ENCODE measurements at places on chromosomes 5 and 9.

DNA sequence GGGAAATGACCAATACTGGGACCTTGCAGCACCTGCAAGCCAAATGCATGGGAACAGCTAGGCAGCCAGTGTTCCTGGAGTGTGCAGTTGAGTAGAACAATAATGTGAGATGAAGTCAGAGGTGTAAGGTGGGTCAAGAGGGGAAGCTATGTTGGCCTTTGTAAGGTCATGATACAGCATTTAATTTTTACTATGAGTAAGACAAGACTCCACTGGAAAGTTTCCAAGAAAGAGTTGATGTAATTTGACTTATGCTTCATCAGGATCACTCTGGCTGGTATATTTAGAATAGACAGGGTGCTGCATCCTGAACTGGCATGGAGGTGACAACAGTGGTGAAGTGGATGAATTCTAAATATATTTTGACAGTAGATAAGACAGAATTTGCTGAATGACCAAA, 744.8 kb downstream of the KCTD16 start:
- no peak for DNase-seq

DNA sequence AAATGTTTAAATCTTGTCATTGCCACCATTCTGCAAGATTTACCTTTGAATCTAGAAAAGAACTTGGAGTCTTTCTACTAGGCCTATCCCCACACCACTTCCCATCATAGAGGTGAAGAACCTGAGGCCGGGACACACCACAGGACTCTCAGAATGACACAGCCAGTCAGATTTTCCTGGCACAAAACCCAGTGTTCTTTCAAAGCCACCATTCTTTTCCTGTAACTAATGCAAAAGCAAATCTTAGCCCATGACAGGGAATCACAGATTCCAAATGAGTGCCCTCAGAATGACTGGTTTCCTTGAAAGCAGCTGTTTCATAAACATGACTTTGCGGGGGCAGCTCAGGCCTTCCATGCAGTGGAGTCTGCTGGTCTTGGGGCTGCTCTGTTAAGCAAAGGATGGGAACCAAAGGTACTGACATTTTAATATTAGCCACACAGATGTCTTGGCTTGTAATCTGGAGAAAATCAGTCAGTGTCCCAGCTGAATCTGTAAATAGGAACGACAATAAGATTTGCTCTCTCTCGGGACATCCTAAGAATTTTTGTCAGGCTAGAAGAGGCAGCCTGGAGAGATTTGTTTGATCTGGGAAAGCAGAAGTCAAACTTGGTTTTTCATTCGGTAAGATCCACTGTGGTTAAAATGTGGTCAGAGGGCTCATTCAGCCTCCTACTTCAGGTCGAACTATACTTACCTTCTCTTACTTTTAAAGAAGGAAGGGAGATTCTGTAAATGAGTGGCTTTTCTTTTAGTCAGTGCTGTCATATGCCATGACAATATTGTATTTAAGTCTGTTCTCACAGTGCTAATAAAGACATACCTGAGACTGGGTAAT, 115.1 kb downstream of the PALM2AKAP2 start:
- DNase-seq: peak; percentile 8

- no peak for DNase-seq
Observed at GRCh38 chr9:135070198-135070951, 17.1 kb upstream of the OLFM1 start.

DNA sequence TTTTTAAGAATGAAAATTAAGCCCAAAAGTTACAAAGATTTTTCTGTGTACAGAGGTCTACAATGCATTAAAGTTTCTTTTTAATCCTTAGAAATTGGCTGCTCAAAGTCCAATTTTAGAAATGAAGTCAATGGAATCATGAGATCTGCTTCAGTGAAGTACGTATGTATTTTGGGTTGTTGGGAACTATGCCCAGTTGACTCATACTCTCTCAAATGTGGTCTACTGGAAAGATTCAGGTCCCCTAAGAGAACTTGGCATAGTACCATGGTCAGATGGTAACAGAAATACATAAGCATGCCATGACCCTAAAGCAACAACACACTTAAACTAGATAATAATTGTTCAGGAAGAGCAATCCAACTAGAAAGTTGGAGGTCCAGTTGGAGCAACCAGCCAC, 23.0 kb downstream of the FBLL1 start:
- no peak for DNase-seq

DNA sequence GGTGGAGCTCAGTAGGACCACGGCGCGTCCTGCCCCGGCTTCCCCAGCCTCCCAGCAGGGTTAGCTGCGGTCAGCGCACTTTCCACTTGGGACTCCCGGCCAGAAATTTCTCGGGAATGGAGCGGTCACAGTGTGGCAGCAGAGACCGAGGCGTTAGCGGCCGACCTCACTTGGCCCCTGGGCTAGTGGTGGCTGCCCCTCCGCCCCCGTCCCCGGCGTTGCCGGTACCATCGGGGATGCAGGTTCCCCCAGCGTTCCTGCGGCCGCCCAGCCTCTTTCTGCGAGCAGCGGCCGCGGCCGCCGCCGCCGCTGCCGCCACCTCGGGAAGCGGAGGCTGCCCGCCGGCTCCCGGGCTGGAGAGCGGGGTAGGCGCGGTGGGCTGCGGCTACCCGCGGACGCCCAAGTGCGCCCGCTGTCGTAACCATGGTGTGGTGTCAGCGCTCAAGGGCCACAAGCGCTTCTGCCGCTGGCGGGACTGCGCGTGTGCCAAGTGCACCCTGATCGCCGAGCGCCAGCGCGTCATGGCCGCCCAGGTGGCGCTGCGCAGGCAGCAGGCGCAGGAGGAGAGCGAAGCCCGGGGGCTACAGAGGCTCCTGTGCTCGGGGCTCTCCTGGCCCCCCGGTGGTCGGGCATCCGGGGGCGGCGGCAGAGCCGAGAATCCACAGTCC, 460 bp downstream of the DMRTA1 start:
- no peak for DNase-seq

DNA sequence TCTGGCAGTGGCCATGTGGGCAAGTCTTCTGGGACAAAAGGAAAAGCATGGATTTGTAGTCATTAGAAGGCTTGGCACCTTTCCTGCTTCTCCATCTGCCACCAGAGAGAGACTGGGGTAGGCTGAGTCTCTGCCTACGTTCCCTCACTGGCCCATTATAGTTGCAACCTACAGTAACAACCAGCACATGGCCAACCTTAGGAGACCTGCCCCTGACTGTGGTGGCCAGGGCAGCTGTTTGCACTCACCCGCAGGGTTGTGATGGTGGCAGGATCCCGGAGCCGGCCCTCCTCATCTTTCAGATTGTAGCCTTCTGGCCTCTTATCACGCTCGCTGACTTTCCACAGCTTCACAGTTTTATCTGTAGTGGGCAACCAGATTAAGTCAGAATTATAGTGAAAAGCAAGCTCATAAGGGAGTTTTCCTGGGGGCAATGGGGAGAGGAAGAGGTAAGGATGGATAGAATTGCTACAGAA, 174.9 kb upstream of the GPR151 start:
- no peak for DNase-seq

- no peak for DNase-seq
Observed at GRCh38 chr5:6096101-6096500, 282.2 kb downstream of the MED10 start.

DNA sequence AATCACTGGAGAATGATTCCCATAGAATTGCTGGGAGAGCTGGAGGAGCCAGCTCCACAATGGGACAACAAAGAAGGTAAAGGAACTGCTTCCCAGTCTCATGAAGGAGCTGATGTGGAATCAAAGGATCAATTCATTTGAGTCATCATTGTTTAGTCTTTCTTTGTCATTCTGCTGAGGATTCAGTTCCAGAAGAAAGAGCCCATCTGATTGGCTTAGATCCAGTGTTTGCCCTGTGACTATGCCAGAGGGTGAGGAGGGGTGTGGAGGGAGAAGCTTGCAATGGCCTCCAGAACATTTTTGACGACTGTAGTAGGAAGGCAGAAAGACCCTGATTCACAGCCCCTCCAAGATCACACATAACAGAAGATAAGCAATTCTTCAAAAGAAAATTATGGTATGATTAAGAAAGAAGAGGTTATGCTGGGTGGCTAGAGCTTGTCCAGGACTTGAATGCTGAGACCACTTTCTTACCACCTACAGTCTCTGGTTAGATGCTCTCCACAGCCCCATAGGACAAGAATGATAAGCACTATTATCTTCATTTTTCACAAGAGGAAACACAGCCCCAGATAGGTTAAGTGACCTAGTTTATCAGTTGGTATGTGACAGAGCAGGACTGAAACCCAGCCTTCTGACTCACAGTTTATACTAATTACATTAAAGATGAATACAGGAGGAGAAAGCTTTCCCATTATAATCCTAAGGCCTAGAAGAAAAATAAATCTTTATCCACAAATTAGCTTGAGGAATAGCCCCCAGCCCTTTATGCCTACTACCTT, 363.1 kb downstream of the PRELID2 start:
- no peak for DNase-seq

- no peak for DNase-seq
Observed at GRCh38 chr5:6989230-6989629, 276.0 kb downstream of the TENT4A start.

DNA sequence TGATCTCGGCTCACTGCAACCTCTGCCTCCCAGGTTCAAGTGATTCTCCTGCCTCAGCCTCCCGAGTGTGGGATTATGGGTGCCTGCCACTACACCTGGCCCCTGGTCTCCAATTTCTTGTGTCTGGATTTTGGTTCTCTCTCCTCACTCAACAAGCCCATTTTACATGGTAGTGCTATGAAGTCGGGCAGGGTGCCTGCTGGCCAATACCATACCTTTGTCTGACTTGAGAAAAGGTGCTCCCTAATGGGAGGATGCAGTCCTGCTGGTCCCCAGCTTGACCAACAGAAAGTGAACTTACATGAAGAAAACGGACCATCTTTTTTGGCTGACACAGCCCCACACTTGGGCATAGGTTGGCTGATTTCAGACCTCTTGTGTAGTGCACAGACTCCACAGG, 21.6 kb upstream of the PTGS1 start:
- DNase-seq: no peak

DNA sequence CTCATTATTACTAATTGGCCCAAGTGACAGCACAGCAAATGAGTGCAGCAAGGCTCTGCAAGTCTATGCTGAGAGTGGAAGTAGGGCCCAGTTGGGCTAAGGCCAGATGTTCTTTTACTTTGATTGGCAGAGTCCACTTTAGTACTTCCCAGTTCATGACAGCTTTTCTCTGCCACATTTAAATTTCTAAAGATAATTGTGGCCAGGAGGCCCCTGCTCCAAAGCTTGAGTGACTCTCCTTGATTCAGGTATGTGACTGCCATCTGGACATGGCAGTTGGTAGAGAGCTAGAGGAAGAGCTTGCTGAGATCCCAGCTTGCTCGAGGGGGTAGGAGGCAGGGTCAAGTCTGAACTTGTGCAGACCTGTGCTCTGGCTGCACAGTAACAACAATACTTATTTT, 154.1 kb downstream of the CARTPT start:
- no peak for DNase-seq

DNA sequence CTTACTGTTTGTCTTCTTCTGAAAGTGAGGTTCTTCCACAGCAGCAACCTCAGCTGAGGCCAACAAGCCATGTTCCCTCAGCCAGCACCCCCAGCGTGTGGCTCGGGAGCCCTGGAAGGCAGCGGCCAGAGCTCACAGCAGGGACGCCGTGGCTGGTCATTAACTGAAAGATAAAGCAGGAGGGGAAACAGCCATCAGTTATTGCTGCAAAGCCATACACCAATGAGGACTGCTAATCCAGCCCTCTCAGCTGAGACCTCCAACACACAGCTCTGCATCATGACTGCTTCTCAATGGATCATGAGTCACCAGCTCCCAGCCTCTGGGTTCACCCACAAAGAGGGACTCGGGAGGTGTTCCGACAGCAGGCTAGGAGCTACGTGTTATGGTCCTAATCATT, 24.3 kb downstream of the ABCA1 start:
- no peak for DNase-seq

DNA sequence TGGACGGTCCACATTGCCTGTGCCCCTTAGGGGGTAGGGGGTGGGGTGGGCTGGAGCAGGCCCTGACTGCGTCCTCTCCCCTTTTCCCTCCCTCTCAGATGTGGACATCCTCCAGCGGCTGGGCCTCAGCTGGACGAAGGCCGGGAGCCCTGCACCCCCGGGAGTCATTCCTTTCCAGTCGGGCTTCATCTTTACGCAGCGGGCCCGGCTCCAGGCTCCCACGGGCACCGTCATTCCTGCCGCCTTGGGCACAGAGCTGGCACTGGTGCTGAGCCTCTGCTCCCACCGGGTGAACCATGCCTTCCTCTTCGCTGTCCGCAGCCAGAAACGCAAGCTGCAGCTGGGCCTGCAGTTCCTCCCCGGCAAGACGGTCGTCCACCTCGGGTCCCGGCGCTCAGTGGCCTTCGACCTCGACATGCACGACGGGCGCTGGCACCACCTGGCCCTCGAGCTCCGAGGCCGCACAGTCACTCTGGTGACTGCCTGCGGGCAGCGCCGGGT, 12.3 kb downstream of the COL27A1 start:
- no peak for DNase-seq

GRCh38 chr9:134024214-134024792, 978 bp upstream of the BRD3OS start:
- no peak for DNase-seq

DNA sequence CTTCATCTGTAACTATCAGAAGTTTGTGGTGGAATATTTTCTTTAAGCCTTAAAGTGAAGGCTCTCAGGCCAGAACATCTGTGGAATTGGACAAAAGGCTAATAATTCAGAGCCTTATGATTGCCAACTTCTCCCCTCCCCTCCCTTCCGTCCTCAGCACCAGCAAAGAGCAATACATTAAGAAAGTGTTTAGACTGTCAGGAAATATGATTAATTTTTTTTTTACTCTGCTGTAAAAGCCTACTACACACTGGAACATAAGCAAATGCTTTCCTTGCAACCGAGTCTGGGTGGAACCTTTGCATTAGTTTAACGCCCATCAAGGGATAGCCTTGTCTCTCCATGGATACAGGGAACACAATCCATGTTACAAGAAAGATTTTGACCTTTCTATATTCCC, 110.3 kb upstream of the TARS1 start:
- DNase-seq: no peak

DNA sequence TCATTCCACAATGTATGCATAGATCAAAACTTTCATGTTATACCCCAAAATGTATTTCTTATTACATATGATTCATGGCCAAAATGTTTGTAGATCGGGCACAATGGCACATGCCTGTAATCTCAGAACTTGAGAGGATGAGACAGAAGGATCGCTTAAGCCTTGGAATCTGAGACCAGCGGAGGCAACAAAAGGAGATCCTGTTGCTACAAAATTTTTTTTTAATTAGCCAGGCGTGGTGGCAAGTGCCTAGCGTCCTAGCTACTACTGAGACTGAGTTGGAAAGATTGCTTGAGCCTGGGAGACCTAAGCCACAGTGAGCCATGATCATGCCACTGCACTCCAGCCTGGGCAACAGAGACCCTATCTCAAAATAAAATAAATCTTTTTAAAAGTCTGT, 89.9 kb downstream of the MAPKAP1 start:
- no peak for DNase-seq

DNA sequence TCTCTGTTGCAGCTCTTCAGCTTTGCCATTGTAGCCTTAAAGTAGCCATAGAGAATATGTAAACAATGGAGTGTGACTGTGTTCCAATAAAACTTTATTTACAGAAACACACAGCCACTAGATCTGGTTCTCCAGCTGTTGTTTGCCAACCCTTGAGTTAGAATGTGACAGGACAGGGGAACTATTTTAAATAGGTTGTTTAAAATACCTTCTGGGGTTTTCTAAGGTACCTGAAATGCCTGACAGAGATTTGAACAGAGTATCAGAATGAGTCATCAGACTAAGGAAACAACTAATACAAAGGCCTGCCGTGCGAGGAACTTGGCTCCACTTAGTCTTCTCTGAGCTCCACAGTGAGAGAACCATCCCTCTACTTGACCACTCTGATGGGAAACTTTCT, 85.4 kb downstream of the HSD17B4 start:
- no peak for DNase-seq

- DNase-seq: no peak
Observed at GRCh38 chr9:133230093-133230492, 21.0 kb upstream of the OBP2B start.

Data from bone marrow (tissue), 2 donors.